Chondrocyte (in vitro differentiated cells): ENCODE measurements at places on chromosomes 1 and 21.
A peak's percentile ranks its signal among the peaks of the same experiment; 100 is the strongest.

- no peak for DNase-seq
These were observed 31.8 kb downstream of the CLEC20A start for GRCh38 chr1:178465011-178465410.

GRCh38 chr1:59367301-59368007 is 70.6 kb downstream of the FGGY start:
- no peak for DNase-seq

- peak; percentile 94 for DNase-seq
These were observed 531 bp upstream of the HMGN2 start for GRCh38 chr1:26471498-26472319.

DNA sequence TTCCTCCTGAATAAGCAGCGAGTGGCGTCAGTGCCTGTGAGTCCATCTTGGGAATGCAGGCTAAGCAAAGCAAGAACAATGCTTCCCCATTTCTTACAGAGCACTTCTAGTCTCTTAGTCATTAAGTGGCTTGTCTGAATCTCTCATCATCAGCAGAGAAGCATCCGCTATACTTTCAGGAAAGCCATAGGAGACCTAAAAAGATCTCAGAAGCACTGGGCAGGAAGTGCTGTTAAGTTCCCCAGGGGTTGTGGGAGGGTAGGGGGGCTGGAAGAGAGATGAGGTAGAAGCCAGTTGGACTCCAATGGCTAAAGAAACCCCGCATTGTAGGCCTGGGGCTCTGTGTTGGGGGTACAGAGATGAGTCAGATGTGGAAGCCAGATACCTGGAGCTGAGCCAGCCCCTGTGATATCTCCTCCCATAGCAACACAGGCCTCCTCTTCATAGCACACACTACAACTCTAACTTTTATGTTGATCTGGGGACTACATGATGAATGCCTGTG is 44.9 kb downstream of the SYT6 start:
- no peak for DNase-seq
